ENCODE measurements at places on chromosomes 3 and 15.

DNA sequence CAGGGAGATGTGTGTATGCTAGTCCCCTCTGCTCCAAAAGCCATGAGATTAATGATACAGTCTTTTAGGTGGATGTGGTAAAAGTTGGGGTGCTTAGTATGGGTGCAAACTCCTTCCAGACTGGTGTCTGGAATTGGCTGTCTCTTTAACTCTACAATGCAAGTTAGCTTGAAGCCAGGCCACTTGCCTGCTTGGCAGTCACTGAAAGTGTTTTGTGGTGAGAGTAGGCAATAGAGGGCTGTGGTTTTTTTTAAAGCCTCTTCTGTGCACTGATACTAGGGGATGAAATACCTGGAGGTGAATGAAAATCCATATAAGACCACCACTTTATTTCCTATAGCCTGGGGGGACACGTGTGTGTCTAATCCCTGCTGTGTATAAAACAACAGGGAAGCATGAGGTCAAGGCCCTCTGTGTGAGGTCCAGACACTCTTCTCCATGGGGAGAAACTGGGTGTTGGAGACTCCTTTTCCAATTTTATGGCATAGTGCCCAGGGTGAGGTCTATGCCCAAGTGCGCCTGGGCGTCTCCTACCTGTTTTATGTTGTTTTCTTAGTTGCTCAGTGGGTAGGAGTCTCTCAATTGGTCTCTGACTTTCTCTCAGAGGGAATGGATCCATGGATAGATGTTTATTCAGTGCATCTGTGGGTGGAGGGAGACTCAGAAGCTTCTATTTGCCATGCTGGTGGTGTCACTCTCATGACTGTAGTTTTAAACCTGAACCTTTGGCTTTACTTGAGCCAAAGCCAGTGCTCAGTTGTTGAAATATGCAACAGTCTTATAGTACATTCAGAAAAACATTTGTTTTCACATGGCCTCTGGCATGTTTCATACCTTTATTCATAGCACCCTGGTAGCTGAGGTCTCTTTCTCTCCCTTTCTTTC, 327.8 kb upstream of the ATP11B start:
- DNase-seq = no peak

GRCh38 chr15:58138106-58138505, at the start of gene AQP9:
Gene AQP9, plus strand, starts transcription at chr15:58138381. Its CDS starts 185 bp downstream, at chr15:58138566.
- no peak for DNase-seq

- no peak for DNase-seq
Observed at GRCh38 chr15:90742087-90742486, 24.9 kb downstream of the BLM start.

DNA sequence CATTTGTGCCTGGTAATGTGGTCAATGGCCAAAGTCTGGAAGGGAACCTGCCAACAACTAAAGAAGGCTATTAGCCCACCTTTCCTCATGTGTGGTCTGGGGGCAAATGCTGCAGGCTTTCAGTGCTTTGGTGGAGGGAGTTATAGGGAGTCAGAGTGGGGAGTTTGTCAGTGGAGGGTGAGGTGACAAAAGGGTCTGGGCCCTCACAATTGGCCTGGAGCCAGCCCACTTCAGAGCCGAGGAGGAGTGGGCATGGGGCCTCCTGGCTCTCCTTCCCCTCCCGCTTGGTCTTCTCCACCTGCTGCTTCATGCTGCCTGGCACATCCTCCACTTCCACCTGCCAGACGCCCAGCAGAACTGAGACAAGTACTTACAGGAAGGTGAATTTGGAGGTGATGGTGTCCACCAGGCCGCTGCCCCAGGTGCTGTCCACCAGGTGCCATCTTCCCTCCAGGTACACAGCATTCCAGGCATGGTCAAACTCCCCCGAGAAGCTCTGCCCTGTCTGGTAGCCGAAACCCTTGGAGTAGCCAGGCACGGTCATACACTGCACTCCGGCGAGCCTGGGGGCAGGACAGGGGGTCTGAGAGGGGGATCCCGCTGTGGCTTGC, 40.9 kb downstream of the KY start:
- no peak for DNase-seq

DNA sequence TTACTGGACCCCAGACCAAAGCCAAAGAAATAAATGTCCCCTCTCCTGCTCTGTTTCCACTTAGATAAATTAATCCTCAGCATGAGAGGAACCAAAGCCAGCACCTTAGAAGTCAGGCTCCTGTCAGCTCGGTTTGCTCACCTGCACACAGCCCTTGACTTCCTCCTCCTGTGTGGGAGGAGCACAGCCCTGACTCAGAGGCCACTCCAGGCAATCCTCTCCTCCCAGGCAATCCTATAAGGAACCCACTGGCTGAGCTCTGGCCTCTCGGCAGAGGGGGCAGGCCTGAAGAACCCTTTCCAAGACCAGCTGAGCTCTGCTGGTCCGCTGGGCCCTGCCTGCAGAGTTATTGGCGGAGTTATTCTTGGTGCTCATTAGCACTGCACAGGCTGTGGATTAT, 30.8 kb downstream of the LIPC start:
- no peak for DNase-seq

DNA sequence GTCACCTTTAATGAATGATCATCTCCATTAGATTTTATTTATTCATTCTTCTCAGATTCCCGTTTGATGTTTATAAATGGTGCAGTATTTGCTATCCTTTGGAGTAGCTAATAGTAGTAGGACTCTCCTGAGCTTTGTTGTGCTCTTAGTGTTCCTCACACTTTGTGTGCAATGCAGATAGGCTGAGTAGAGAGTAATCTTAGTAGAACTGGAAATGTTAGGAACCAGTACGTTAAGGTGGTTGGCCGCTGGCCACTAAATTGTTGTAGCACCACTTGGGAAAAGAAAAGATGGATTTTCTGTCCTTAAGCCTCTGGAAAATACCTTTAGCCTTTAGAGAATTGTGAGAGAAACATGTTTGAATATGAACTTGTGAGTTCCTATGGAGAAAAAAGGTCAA, 19.9 kb upstream of the EBLN2 start:
- DNase-seq = no peak

DNA sequence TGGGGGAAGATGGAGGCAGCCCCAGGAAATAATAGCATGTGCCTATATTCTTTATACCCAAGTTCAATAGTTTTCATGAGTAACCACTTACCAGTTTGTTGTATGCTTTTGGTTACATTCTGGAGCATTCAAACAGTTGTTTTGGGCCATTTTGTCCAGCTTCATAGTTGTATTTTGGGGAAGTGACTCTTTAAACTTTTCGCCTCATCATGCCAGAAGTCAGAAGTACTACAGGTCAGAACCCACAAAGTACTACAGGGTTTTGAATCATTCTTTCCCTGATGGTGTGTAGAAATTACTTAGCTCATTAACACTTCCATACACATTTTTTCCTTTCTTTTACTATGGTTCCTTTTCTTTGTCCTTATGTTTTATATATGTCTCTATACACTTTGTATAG, 210.6 kb downstream of the ARPP21 start:
- no peak for DNase-seq

DNA sequence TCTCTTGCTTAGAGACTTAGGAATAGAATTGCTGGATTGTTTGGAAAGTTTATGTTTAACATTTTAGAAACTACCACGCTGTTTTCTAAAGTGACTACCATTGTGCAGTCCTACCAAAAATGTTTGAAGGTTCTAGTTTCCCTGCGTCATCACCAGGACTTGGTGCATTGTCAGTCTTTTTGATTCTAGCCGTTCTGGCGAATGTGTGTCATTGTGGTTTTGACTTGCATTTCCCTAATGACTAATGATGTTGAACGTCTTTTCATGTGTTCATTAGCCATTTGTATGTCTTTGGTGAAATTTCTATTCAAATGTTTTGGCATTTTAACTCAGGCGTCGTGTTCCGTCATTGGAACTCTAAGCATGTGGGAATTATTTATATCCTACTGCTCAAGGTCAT, 58.0 kb downstream of the CHD2 start:
- peak; percentile 11 for DNase-seq

DNA sequence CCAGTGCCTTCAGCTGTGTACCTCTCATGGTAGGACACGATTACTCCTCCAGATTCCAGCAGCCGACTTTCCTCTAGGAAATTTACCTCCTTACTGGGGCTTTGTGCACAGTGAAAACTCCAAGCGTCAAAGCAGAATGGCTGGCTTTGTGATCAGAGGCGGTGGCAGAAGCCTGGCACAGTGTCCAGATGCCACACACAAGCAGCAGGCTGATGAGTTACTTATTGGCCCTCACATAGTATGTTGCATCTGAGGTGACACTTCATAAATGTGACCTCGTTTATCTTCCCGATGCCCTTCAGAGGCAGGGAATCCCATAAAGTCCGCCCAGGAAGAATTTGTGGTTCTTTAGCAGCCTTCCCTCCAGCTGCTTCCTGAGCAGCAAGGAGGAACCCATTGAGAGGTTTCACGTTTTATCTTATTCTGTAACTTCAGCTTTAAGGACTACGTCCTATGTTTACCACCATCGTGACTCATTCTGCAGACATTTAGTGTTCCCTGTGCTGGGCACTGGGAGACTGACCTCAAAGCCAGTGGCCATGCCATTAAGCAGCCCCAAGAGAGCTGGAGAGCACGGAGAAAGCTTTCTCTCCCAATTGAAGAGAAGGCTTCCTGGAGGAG, 107.1 kb upstream of the C15orf61 start:
- DNase-seq = no peak

DNA sequence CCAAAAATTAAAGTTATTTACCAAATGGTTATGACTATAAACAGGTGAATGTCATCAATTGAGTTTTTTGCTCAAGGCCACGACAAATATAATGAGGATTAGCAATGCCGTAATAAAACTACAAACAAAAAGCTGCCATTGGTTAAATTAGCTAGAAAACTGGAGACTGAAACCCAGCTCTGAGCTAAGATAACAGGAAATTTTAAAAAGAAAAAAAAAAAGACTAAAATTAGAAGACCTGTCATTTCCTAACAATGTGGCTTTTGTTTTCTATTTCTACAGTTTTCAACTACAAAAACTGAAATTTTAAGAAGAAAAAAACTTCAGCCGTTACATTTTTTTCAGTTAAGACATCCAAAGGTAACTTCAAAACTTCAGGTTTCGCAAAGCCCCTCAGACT, 9.7 kb downstream of the SLC12A6 start:
- no peak for DNase-seq

- no peak for DNase-seq
Observed at GRCh38 chr3:74789111-74789510, 174.7 kb upstream of the CNTN3 start.

GRCh38 chr15:91887321-91887720, 33.8 kb downstream of the SLCO3A1 start:
- no peak for DNase-seq

GRCh38 chr3:160566499-160566898, 1.1 kb upstream of the KPNA4 start:
- no peak for DNase-seq

DNA sequence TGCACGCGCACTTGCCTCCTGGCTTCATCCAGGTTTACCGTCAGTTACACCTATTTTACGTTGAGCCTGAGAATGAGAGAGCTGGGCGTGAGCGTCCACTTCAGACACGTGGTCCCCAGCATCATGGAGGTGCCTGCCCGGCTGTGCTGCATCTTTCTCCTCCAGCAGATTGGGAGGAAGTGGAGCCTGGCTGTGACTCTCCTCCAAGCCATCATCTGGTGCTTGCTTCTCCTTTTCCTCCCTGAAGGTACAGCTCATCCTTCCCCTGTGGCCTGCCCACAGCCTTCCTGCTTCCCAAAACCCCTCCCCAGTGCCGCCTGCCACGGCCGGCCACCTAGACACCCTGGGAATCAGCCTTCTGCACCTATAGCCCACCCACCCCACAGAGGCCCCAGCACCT, 31.6 kb downstream of the SLC22A14 start:
- no peak for DNase-seq

GRCh38 chr3:38031022-38031994, 1.9 kb upstream of the PLCD1 start:
- DNase-seq = peak; percentile 41

DNA sequence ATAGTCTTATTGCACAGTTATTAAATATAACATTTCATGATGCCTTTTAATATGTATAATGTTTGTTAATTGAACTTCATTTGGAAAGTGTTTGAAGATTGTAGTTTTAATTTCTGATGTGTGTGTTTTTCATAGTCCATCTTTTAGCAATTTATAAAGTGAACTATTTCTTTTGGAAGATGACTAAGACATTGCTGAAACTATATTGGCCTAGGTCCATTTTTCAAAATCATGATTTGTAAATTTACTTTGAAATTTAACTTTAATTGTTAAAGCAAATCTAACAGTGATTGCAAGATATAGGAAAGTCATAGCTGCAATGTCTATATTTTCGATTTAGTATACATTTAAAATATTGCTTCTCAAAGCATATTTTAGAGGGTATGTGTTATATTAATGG, 30.8 kb downstream of the MCTP2 start:
- DNase-seq = no peak

- DNase-seq = no peak
Observed at GRCh38 chr3:69296995-69297394, 88.9 kb downstream of the FRMD4B start.

All from T-helper 9 cell (primary cell).